ENCODE measurements at places on chromosomes 13 and 19.
A peak's percentile ranks its signal among the peaks of the same experiment; 100 is the strongest.

DNA sequence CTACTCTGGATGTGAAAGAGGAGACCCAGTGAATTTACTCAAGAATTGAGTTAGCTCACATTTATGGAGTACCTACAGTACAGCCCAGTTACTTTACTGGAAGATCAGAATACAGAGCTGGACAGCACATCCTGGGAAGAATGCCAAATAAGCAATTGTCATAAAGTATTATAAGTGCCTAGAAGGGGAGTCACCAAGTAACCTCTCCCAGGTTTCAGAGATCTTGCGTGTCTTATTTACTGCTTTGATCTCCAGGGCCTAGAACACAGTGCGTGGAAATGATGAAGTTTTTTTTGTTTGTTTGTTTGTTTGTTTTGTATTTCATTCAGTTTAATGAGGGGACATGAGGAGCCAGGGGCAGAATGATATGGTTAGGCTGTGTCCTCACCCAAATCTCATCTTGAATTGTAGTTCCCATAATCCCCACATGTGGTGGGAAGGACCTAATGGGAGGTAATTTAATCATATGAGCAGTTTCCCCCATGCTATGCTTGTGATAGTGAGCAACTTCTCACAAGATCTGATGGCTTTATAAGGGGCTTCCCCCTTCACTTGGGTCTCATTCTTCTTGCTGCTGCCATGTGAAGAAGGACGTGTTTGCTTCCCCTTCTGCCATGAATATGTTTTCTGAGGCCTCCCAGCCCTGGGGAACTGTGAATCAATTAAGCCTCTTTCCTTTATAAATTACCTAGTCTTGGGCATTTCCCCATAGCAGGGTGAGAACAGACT lies 5.2 kb downstream of the GARRE1 start:
- DNase-seq, result no peak

GRCh38 chr19:49403404-49404187 lies 15.5 kb downstream of the KASH5 start:
- no peak for DNase-seq

DNA sequence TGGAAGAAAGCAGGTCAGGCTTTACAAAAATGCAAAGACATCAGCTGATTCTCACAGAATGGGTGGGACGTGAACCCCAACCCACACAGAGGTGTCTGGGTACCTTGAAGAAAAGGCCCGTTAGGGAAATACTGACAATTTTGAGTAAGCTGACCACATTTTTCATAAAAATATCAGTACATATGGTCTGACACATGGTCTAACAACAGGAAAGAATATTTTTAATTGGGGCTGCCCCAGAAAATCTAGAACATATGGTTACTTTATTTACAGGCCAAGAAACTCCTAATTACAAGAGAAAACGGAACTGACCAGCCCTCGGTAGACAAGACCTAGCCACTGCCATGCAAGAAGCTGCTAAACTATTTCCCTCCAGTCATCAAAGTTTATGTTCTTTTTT lies 48.7 kb upstream of the ITM2B start:
- no peak for DNase-seq

- DNase-seq, result no peak
Measured at GRCh38 chr13:51494156-51494555, 41.3 kb upstream of the INTS6 start.

GRCh38 chr13:85254641-85255040 lies 544.6 kb downstream of the SLITRK6 start:
- DNase-seq, result no peak

- DNase-seq, result no peak
Measured at GRCh38 chr13:27839809-27840467, 47.7 kb downstream of the GSX1 start.

DNA sequence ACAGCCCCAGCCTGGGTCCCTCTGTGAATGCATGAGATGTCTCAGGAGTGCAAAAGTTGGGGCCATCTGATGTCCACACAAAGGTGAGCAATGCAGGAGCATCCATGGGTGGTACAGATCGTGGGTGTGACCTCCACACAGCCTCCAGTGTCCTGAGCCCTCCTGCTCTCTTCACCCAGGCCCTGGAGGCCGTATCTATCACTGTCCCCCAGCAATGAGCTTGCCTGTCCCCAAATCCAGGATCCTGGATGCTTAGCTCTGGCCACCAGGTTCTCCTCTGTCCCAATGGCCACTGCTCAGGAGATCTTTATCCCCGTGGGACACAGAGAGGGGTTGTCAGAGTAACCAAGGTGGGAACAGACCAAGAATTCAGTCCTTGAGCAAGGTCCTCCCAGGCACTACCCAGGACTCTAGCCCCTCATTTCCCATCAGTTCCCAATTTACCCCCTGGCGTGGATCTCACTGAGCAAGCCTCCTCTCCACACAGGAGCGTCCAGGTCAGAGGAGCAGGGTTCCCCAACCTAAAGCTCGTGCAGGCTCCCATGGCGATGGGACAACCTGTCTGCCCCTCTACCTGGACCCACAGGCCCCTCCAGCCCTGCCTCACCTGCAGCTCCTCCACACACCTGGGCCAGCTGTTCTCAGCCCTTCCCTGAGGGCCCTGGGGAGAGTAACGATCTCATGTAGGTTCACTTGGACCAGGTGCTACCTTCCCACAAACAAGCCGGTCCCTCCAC lies 11.3 kb downstream of the CEACAM21 start:
- DNase-seq, result no peak

DNA sequence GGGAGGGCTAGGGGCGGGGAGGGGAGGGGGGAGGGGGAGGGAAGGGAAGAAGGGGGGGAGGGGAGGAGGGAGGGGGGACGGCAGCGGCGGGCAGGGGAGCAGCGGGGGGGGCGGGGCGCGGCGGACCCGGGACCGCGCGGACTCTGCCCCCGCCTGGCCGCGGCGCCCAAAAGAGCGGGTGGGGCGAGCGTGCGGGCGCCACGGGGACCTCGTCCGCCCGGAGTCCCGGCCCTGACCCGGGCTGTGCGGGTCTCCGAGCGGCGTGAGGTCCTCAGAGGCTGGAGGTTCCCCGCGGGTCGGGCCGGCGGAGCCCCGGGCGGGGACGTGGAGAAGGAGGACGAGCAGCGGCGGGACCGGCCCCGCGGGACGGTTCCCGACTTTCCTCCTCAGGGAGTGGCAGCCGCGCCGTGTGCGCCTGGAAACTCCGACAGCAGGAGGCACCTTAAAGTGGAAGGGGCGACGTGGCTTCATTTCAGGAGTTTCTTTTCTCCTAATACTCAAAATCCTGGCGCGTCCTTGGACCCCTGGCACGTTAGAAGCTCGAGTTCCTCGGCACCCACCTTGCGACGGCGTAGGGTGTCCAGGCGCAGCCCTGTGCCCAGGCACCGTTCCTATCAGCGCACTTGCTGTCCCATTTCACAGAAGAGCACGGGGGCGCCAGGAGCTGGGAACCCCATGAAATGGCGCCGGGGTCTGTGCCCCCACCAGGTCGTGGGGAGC lies 518 bp upstream of the PLPP2 start:
- no peak for DNase-seq

DNA sequence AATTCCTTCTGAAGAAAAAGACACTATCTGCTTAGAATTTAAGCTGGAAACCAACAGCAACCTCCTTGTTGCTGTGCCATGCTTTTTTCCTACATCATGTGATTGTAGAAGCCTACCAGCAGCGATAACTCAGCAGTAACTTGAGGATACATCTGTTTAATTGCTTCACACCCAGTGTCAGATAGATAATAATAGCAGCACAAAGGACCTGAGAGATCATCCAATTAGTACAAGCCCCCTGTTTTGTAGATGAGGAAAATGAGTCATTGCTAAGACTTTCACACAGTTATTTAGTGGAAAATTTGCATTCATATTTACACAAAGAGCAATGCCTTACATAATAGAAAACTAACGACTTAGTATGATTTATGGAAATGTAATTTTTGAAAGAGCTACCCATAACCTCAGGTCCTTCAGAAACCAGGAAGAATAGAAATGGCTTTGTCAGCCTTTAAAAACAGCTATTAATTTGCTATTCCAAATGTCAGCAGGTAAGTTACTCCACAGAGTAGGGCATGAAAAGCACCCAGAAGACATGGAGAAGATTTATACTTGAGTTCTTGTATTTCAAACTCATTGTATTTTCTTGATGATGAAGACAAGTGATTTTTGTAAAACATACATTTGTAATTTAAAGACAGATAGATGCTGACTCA lies 93.7 kb upstream of the SGCG start:
- no peak for DNase-seq

DNA sequence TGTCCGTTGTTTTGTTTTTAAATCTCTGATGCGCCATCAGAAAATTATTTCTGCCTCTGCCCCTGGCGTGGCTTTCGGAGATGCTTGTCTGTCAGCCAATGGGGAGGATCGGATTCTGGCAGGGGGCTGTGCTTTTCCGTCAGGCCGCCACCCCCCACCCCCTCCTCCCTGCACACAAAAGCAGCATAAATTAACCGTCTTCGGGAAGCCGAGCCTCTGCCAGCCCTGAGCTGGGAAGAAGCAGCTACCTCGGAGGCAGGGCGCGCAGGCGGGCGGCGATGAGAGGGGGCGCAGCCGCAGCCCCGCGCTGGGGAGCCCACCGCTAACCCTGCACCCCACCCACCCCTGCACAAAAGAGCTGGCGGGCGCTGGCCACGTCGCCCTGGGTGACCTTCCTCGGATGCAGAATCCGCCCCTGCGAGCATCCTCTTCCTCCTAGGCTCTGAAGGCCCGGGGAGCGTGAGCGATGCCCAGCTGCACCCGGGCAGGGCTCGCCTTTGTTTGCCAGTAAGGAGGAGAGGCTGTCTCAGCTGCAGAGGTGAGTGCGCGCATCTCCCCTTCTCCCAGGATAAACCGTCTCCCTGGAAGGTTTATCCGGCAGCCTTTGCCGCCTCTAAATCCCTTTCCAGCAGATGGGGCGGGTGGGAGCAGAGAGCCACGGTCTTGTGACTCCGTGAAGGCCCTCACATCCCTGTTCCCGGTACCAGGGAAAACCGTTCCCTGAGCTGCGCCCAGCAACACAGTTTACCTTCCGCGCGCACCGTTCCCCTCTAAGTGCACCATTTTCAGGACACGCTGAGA lies at the start of gene ATCAY:
Gene ATCAY (plus strand): TSS at position 215 of the 801 bp plus-strand sequence. CDS start 5,083 bp downstream, outside the sequence.
- DNase-seq, result no peak

DNA sequence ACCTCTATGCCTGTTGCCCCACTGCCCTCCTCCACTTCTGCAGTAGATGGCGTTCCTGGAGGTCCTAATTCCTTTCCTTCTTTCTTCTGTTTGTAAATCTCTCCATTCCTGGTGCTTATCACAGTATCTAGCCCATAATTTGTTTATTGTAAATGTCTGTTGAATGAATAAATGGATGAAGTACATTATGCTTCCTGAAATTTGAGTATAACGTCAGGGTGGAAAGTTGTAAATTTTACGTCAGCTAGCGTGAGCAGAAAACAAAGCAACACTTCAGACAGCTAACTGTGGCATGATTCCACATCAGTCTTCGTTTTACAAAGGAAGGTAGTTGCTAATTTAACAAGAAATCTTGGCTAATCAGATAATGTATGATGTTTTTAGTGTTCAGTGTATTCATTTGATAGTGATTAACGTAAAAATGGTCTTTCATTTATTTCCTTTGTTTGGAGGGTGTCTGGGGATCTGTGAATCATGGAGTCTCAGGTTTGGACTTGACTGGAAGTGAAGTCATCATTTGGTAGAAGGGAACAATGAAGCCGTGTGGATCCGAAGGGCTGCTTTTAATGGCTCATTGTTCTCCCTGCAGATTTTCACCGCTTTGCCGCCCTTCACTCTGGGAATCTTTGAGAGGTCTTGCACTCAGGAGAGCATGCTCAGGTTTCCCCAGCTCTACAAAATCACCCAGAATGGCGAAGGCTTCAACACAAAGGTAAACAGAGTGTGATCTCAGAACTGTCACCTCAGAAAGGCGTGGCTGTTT lies 215.1 kb downstream of the SHISA2 start:
- DNase-seq, result no peak

DNA sequence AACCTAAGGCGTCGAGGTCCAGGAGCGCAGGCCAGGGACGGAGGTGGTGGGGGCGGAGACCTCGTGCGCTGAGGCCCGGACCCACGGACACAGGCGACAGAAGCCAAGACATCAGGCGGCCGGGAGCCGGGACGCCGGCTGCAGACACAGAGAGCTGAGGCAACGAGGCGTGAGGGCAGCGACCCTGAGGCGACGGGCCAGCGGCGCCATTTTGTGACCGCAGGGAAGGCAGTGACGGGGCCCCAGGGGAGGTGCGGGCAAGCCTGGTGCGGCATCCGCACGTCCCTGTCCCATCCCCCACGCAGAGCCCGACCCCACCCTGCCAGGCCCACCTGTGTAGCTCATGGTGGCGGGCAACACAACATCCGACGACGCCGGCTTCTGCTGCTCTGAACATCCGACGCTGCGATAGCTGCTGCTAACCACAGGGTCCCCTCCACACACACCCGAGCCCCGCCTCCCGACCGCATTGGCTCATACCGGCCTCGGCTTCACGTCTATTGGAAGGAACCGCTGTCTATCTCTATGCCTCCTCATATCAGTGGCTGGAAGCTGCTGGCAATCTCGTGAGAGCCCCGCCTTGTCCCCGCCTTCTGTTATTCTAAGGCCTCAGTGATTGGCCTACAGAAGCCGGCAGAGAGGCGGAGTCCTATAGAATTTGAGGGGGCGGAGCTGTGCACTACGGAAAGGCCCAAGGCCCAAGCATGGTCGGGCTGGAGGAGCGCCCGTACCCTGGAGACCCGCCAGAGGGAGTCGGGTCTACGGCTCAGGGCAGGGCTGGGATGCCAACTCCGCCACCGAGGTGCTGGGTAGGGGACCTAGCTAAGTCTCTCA lies at the start of gene AKAP8L:
Gene AKAP8L (minus strand): TSS at position 410 of the 834 bp plus-strand sequence. CDS start 65 bp downstream, at position 345.
- peak; percentile 98 for DNase-seq

DNA sequence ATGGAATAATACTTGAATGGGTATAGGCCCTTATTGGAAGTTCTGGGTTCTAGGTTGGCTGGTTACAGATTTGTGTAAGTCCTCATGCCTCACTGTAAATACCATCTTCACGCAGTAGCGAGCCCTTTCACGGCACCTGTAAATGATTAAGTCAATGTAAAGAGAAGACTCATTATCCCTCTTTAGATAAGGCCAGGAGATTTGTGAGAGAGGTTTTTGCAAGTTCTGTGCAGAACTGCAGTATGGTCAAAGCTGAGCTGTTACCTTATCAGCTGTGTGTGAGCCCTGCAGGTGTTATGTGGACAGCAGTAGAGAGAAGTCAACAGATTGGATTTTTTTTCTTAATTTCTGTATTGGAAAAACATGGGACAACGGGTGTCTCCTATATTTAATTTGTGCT lies 141.6 kb downstream of the SHISA2 start:
- no peak for DNase-seq

DNA sequence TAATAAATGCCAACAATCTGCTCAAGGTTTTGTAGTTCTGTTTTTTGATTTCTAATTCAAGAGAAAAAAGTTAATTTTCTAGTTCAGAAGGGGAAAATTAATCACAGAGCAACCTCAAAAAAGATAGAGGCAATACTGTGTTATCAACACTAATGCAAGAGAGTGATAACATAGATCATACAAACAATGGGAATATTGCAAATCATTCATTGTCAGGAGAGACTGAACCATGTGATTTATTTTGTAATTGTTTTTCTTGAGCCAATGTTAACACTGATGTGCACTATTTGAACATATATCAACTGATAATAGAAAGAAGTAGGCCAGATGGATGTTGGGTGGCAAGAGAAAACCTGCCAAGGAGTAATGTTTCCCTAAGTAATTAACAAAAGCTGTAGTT lies 19.9 kb downstream of the PCDH9 start:
- no peak for DNase-seq

- DNase-seq, result no peak
Measured at GRCh38 chr13:80924596-80924995, 583.7 kb upstream of the SPRY2 start.

GRCh38 chr13:50608370-50608769 lies 235.1 kb downstream of the DLEU7 start:
- DNase-seq, result no peak

All from activated CD8-positive, alpha-beta memory T cell treated with anti-CD3 and anti-CD28 coated beads for 4 hours (primary cell).